ENCODE measurements at places on chromosomes 1 and 21.

DNA sequence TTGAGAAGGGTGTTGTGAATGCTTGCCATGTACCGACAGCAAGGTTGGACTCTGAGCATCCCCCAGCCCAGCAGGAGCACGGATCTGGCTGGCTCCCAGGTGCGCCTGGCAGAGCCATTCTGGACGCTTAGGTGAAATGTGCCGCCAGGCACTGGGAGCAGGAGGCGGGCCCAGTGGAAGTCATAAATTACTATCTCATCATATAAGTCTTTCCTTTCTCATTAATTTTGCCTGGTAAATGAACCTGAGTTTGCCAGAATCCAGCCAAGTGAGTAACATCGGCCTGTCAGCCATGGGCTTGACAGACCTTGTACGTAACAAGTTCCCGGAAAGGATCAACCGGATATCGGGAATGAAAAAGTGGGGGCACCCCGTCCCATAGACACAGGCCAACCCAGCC is 179.5 kb upstream of the ARHGEF16 start:
- no peak for DNase-seq

DNA sequence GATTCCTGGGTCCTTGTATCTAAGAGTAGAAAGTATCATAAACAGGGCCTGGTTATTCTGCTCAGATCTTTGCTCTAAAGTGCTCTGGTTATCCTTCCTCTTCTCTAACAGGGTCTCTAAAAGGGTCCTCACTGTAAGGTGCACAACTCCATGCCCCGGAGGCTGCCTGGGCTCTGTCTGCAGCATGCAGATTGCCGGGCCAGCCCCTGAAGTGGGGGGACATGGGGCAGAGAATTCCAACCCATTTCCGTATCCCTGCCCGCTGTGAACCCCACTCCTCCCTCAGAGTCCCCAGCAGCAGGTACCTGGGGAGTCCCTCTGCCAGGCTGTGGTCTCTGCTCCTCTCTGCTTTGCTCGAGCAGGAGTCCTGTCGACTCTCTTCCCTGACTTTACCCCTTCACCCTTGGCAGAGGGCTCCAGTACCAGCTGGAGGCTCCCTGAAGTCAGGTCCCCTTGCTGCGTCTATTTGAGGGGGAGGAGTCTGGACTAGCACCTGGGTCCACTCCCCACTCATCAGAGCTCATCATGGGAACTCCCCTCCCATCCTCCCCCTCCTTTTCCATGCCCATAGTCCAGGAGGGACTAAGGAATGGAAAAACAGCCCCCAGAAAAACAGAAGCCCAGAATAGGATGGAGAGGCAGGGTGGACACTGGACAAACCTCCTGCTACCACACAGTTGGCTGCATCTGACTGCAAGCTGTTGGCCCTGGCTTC is 12.1 kb downstream of the BLACAT1 start:
- DNase-seq = no peak

DNA sequence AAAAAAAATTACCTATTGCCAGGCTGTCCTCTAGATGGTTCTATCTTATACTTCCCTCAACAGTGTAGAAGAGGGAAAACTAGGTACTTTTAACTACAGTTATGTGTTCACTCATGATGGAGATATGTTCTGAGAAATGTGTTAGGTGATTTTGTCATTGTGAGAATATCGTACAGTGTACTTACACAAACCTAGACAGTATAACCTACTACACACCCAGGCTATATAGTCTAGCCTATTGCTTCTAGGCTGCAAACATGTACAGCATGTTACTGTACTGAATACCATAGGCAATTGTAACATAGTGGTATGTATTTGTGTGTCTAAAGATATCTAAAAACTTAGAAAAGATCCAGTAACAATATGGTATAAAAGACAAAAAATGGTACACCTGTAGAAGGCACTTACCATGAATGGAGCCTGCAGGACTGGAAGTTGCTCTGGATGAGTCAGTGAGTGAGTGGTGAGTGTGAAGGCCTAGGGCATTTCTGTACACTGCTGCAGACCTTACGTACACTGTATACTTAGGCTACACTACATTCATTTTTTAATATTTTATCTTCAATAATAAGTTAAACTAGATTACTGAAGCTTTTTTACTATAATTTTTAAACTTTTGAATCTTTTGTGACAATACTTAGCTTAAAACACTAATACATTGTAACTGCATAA is 13.2 kb downstream of the MGST3 start:
- DNase-seq = no peak

- DNase-seq = no peak
These were observed 110.1 kb downstream of the CSMD2 start for GRCh38 chr1:34054920-34055319.

GRCh38 chr1:161721738-161722343 is 497 bp downstream of the FCRLB start:
- peak; percentile 67 for DNase-seq

GRCh38 chr1:30765556-30766434 is 8.2 kb upstream of the LAPTM5 start:
- DNase-seq = no peak

DNA sequence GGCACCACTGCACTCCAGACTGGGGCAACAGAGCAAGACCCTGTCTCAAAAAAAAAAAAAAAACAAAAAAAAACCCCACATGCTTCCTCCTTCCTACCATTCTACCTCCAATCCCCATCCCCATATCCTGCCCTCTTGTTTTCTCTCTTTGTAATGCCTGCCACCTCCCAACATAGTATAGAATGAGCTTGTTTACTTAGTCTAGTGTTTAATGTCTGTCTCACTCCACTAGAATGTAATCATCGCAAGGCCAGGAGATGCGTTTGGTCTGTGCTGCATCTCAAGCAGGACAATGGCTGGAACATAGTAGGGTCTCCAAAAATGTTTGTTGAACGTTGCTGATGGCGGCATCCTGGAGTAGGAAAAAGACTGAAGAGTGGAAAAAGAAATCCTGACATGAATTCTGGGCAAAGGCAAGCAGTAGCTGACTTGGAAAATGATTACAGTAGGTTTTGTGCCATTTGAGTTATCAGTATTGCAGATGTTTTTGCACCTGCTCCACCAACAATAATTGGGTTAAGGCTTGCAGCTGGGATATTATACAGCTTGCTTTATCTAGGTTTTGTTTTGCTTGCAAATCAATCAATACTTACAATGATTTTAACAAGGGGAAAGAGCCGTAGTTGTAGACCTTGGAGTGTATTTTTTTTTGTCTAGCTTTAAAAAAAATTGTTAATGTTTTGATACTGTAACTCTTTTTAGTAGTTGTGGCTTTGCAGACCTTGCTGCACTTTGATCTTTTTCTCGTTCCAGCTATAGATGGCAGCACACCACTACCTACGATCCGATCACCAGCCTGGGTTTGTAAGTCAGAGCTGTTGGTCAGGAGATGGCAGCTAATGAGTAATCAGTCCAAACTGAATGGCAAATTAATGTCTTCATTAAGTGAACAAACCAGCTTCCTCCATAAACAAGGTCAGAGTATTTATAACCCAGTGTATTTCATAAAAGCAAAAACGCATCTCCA is 62.4 kb downstream of the BACH1 start:
- no peak for DNase-seq

DNA sequence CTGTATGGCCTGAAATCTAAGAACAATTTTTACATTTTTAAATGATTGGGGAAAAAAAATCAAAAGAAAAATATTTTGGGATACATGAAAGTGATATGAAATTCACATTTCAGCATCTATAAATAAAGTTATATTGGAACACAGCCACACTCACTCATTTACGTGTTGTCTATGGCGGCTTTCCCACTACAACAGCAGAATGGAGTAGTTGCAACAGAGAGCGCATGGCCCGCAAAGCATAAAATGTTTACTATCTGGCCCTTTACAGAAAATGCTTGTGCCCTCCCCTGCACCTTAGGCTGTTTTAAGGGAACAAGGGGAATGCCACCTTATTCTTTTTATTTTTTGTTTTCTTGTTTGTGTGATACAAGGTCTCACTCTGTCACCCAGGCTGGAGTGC is 3.5 kb downstream of the KLHDC8A start:
- no peak for DNase-seq

DNA sequence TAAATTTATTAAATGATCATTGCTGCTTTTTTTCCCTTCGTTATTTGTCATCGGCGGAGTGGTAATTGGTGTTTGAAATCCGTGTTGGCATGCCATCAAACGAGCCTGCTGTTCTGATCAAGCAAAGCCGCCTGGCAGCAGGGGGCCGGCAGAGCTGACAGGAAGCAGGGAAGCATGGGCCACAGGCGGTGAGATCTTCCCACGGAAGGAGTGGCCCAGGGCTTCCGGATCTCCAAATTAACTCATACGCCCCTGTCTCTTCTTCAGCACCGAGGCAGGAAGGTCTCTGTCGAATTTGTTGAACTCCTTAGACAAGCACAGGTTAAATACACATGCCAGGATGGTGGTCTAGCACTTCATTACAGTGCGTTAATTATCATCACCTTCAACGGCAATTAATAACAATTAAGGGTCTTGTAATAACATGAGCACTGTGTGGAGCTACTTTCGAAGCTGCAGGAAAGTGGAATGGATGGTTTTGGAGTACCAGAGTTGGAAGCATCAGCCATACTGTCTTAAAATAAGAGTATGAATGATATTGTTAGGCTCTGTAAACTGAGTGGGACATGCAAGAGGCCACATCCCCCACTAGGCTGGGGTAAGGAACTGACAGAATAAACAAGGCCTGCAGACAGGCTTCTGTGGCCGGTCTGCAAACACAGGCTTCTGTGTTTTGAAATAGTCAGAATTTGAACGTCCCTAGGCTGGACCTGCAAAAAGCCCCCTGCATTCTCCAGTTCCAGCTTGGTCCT is 199.4 kb upstream of the DAB1 start:
- DNase-seq = no peak

DNA sequence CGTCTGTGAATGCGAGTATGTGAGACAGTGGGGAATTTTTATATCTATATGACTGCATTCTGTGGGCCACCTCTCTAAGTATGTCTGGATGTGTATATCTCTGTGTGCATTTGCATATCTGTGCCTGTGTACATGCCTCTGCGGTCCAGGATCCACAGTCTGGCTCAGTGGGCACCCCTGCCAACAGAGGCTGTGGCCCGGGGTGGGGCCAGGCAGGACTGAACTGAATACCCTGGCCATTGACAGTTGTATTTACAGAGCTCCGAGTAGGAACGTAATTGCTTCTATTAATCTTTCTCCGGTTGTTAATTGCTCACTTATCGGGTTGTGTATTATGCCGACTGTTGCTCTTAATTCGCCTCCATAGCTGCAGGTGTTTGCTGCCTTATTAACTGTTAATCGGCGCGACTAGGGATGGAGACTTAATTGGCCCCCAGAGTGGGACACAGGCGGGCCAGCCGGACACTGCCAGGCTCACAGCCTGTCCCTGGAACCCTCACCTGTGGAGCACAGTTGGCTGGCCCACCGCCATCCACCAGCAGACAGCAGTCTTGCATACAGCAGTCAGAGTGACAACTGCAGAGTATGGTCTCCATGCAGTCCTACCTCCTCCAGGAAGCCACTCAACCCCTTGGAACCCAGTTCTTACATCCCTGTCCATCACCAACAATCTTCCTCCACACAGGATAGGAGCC is 22.4 kb upstream of the ADGRB2 start:
- DNase-seq = no peak

DNA sequence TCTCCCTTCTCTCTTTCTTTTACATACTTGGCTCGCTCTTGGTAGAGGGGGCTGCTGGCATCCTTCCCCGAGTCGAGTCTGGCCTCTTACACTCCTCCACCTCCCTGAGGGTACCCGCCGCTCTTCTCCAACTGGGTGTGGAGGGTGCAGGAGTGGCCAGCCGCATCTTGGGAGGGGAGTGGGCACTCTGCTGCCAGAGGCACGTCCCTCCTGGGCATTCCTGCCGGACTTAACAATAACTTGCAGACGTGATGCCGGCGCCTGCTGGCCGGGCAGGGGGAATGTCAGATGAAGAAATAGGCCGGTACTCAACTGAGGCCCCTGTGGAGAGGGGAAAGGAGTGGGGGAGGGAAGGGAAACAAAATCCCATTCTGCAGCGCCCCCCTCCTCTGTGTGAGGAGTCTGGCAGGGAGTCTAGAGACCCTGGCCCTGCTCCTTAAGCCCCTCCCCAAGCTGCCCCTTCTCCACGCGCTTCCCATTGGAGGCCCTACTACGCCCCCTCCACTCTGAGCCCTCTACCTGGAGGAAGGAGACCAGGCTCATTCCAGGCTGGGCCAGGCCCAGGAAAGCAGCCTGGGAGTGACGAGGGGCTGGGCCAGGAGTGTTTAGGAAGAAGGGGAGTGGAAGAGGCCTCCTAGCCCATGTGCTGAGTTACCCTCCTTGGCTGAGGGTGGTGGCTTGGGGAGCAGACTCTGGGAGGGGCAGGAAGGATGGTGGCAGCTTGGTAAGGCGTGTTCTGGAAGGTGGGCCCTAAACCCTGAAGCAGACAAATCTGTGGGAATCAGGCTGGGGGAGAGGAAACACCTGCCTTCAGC is 1.8 kb downstream of the ATP2B4 start:
- DNase-seq = no peak

- no peak for DNase-seq
These were observed 255.6 kb downstream of the GRIK3 start for GRCh38 chr1:36778740-36779139.

- DNase-seq = no peak
These were observed 11.4 kb upstream of the KCNA3 start for GRCh38 chr1:110686188-110686587.

DNA sequence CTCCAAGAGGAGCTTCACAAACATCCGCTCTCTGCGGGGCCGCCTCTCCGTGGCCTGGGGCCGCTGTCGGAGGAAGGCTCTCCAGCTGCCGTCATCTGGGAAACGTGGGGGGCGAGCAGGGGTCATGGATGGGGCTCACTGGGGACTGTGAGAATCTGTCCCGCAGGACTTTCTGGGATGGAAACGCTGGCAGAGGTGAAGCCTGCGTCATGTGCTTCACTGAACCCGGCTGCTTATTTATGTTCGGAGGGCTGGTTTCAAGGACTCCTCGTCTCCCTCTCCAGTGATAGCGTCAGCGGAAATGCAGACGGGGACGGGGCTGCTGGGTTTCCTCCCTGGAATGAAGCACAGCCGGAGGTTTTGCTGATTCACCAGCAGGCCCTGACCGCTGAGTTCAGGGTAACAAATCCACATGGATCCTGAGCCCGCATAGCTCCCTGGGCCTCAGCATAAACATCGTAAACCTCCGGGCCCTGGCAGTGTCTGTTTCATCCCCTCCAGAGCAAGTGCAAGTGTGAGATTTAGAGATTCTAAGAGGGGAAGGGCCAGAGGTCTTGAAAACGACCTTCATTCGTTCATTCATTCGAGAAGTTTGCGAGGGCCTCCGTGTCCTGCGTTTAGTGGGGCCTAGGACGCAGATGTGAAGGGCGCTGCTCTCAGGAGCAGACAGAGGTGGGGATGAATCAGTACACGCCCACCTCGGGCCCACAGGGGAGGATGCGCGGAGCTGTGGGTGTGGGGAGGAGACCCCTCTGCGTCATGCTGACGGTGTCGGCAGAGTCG is 7.0 kb upstream of the POFUT2 start:
- DNase-seq = no peak

DNA sequence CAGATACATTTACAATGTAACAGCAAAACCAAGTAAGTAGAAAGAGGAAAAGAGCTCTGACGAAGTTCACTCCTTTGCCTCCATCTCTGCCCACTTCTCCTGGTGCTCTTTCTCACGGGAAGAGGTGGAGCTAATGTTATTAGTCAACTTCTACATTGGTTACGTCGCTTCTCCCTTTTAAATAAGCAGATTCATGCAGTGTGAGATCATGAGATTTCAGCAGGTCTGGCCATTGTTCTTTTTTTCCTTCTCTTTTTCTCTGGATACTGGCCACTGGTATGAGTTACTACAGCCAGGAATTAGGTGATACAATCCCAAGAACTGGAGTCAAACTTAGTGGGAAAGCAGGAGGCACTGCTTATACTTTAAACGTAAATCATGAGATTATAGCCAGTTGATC is 207.1 kb downstream of the AKT3 start:
- no peak for DNase-seq

GRCh38 chr1:231808990-231809389 is 182.4 kb downstream of the DISC1 start:
- no peak for DNase-seq
